ENCODE measurements at places on chromosomes 11 and 22. TPM values are rescaled to one million over a fixed set of nuclear protein-coding genes. Genes with fewer than 3 reads are reported as not detected.

OR5A1 gene
- total RNA-seq, result not detected

GRAP2 gene
- 4.9 TPM for total RNA-seq

CCDC89 gene
- total RNA-seq, result 0.25 TPM

CDC42BPG gene
- total RNA-seq, result 0.25 TPM

CLCF1 gene
- total RNA-seq, result not detected

TTC28 gene
- total RNA-seq, result 132 TPM

MS4A8 gene
- not detected for total RNA-seq

GPHA2 gene
- not detected for total RNA-seq

TMPRSS13 gene
- total RNA-seq, result 0.25 TPM

NOX4 gene
- total RNA-seq, result 6.9 TPM

FOLR2 gene
- 3.9 TPM for total RNA-seq

APOA4 gene
- total RNA-seq, result not detected

CRACR2B gene
- under 0.01 TPM for total RNA-seq

TFIP11 gene
- 32.0 TPM for total RNA-seq

COPB1 gene
- 107 TPM for total RNA-seq

SLC5A4 gene
- total RNA-seq, result under 0.01 TPM

OR51E1 gene
- 0.25 TPM for total RNA-seq

OR10A4 gene
- total RNA-seq, result not detected

MRGPRX4 gene
- total RNA-seq, result not detected

OR4A16 gene
- total RNA-seq, result not detected

RFPL3 gene
- total RNA-seq, result not detected

ZBTB16 gene
- 8.4 TPM for total RNA-seq

ESAM gene
- 6.1 TPM for total RNA-seq

PRR5 gene
- total RNA-seq, result 10.3 TPM

CPSF7 gene
- 23.4 TPM for total RNA-seq

KIAA1671 gene
- total RNA-seq, result 7.4 TPM

HBG1 gene
- 20.7 TPM for total RNA-seq

CSRP3 gene
- not detected for total RNA-seq

MRGPRX1 gene
- total RNA-seq, result not detected

PARVG gene
- total RNA-seq, result 1.5 TPM

P2RY6 gene
- total RNA-seq, result under 0.01 TPM

TRIM49 gene
- total RNA-seq, result not detected

GPR83 gene
- 0.98 TPM for total RNA-seq

ANO3 gene
- total RNA-seq, result 4.2 TPM

ENTHD1 gene
- not detected for total RNA-seq

TNKS1BP1 gene
- total RNA-seq, result 13.5 TPM

SLC22A25 gene
- under 0.01 TPM for total RNA-seq

CD248 gene
- total RNA-seq, result 3.2 TPM

APOA1 gene
- total RNA-seq, result 0.49 TPM

OSM gene
- 0.25 TPM for total RNA-seq

PATE4 gene
- total RNA-seq, result not detected

BTG4 gene
- not detected for total RNA-seq

PIWIL4 gene
- total RNA-seq, result 5.9 TPM

DDX25 gene
- total RNA-seq, result 19.9 TPM

OR51D1 gene
- not detected for total RNA-seq

DUSP8 gene
- total RNA-seq, result 7.6 TPM

LGR4 gene
- 17.5 TPM for total RNA-seq

EXPH5 gene
- 0.49 TPM for total RNA-seq

SLC22A9 gene
- total RNA-seq, result under 0.01 TPM

RAC2 gene
- total RNA-seq, result 0.25 TPM

FUT4 gene
- total RNA-seq, result 6.1 TPM

BRD1 gene
- 40.3 TPM for total RNA-seq

HEPACAM gene
- total RNA-seq, result 14.5 TPM
